ENCODE measurements at places on chromosomes 6 and 20.

- no peak for DNase-seq
Measured at GRCh38 chr6:87277123-87277522, 45.3 kb upstream of the SMIM8 start.

DNA sequence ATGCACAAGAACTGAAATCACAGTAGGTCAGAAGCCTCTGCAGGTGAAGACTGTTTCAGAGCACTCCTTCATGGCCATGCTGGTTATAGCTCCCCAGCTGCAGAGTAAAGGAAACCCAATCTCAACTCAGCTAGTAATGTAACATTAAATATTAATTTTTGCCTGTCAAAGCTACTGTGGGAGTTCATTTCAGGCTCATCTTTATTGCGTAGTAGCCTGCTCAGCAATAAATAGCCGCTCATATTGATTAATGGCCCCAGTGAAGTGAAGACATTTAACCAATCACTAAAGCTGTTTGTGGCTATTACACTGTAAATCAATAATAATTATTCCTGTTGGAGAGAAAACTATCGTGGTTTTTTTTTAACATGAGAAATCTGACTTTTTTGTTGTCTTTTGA, 101.7 kb downstream of the FRK start:
- DNase-seq: no peak

DNA sequence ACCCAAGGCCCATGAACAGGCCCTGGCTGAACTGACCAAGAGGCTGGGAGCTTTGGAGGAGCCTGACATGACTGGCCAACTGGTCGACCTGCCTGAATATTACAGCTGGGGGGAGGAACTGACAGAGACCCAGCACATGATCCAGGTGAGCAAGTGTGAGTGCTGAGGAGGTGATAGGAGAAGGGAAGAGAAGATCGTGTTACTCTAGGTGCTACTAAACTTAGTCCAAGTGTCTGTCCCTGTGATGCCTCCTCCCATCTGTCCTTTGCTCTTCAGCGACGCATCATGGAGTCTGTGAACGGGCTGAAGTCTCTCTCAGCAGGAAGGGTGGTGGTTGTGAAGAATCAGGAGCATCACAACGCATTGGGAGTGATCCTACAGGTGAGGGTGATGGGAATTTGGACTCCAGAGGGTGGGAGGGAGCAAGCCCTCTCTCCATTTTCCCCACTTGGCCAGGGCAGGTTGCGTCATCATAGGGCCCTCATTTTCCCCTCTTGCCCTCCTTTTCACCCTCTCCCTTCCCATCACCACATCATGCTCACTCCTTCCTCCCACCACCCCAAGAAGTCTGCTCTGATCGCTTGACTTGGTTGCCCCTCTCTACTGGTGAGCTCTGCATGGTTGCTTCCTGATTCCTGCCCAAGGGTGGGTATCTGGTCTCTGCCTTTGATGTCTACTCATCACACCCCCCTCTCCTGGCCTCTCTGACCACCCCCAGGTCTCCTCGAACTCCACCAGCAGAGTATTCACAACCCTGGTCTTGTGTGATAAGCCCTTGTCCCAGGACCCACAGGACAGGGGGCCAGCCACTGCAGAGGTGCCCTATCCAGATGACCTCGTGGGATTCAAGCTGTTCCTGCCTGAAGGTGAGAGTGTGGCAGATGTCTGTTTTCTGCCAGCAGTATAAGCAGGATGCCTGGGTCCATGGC, 4.7 kb downstream of the DXO start:
- DNase-seq: no peak

GRCh38 chr6:14440215-14440910, 322.8 kb downstream of the CD83 start:
- DNase-seq: no peak

GRCh38 chr6:144364208-144364720, 79.1 kb downstream of the UTRN start:
- no peak for DNase-seq

DNA sequence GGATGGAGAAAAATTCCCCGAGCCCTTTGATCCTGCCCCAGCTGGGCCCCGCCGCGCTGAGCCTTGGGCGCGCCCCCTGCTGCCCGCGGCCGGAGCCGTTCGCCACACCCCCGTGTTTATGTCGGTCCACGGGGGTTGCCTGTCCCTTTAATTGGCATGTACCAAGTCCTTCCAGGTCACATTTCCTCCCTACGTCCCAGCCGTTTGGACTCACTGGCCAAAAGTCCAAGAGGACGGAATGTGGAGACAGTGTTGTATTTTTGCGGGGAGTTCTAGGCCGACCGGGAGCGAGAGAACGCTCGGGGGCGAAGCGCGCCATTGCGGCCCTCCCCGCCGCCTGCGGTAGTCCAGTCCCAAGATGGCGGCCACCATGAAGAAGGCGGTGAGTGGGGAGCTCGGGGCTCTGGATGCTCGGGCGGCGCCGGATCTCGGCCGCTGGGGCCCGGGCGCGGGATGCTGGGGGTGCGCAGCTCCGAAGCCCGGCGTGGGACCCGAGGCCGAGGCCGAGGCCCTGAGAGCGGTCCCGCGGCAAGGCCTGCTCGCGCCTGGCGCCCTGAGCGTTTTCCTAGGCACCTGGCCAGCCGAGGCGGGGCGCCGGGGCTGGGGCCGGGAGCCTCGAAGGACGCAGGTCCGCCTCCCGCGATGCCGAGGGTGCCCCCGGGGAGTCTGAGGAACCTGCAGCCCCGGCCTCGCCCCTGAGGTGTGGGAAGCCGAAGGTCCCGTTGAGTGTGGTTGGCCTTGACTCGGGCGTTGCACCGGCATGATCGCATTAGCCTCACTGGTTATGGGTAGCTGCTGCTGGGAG, at the start of gene PFDN4:
PFDN4 (plus strand) TSS at position 345 of the 805 bp plus-strand sequence; CDS start at position 359, 14 bp downstream.
- DNase-seq: peak; percentile 77

DNA sequence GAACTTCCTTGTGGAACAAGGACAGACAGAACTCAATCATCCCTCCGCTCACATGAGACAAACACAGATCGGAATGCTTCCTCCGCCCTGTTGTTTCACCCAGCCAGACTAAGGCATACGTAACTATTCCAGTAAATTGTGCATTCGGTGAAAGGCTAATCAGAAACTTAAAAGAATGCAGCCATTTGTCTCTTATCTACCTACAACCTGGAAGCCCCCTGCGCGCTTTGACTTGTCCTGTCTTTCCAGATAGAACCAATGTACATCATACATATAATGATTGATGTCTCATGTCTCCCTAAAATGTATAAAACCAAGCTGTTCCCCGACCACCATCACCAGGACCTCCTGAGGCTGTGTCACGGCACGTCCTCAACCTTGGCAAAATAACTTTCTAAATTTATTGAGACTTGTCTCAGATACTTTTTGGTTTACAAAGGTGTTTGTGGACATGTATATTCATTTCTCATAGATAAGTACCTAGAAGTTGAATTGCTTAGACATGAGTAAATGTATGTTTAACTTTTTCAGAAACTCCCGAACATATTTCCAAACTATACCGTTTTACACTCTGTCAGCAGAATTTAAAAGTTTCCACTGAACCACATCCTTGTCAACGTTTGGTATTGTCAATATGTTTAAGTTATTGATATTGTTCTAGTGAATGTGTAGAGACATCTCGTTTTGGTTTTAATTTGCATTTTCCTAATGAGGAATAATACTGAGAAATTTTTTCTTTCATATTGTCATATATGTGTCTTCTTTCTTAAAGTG, 197.6 kb upstream of the THBS2 start:
- no peak for DNase-seq

DNA sequence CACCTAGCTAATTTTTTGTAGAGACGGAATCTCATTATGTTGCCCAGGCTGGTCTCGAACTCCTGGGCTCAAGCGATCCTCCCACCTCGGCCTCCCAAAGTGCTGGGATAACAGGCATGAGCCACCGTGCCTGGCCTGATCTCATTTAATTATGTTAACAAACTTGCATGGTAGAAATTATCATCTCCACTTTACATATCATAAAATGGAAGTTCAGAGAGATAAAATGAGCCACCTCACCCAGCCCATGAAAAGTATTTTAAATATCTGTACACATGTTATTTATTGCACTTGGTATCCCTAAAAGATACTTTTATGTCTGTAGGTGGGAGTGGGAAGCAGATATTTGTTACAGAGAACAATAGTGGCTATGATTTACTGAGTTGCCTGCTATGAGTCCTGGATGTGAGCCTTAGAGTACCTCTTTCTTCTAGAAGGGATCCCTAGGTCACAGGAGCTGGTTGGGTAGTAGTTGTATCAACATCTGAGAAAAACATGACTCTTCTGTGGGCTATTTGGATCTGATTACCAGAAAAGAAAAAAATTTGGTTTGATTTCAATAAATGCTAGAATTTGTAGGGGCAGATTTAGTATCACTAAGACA, 52.4 kb upstream of the EIF2S2 start:
- no peak for DNase-seq

- no peak for DNase-seq
Measured at GRCh38 chr6:170553534-170554012, 466 bp upstream of the PSMB1 start.

GRCh38 chr6:3841066-3841454, 8.1 kb upstream of the FAM50B start:
- DNase-seq: no peak

- no peak for DNase-seq
Measured at GRCh38 chr20:14919501-14920081, 582.2 kb upstream of the FLRT3 start.

GRCh38 chr20:35586751-35587425, 28.7 kb upstream of the SPAG4 start:
- no peak for DNase-seq

DNA sequence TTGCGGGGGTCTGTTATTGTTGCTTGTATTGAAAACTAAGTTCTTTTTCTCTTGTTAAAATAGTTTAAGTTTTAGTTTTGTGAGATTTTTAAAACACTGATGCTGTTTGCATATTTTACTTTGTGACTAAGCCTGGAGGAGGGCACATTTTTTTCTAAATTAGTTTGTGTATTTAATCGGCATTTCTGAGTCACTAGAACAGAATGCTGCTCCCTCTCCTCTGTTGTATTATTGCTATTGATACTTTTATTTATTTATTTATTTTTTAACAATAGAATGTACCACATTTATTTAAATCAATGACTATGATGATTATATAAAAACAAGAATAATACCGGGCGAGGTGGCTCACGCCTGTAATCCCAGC, 5.1 kb upstream of the FAM50B start:
- no peak for DNase-seq

DNA sequence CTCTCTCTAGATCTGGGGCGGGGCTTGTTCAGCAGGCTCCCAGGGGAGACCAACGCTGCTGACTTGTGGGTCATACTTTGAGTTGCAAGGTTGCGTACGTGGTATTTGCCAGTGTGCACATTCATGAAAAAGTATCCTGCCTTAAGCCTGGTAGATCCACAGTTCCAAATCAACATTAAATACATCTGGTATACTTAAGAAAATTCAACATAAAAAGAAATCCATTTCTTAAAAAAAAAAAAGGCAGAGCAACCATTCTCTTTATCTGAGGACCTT, 81.4 kb downstream of the SLC22A3 start:
- no peak for DNase-seq

GRCh38 chr6:161584621-161585340, 310.9 kb upstream of the AGPAT4 start:
- no peak for DNase-seq

DNA sequence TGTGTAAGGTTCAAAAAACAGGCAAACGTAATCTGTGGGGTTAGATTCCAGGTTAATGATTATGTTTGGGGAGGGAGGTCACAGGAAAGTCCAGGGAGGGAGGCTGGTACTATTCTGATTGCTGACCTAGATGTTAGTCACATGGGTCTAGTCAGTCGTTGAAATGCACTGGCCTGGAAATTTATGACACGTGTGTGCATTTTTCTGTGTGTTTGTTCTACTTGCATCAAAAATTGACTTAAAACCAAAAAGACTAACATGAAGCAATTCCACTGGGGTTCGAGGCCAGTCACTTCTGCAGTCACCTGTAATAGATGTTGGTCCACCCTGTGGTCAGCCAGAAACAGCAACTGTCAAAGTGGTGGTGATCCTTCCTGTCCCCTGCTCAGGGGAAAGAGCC, 104.2 kb upstream of the MLN start:
- DNase-seq: no peak

GRCh38 chr6:53066077-53066417, 843 bp downstream of the FBXO9 start:
- DNase-seq: peak; percentile 45

DNA sequence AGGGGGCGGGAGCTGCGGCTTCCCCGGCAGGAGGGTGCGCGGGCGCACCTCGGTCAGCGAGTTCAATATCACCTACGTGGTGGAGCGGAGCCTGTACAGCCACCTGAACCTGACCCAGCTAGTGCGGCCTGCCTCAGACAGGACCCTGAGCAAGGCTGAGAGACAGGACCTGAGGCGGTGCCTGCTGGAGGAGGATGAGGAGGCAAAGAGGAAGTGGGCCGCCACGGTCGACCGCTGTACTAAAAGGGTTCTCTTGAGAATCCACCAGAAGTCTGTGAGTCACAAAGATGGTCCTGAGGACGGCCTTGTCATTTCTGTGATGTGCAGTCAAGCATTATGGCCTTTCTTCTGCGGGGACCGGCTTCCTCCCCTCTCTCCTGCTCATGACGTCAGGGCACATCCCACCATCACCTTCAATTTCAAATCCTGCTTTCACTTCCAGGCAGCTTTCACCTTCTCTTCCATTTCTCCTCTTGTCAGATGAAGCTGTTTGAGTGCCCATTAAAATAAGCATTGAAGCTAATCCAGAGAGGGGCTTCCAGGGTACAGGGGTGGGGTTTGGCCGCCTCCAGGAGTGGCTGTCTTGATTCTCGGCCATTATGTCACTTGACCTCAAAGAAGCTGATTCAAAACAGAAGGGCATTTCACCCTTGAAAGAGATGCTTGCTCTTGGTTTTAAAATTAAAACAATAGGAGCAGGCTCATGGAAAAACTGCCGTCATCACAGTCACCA, 177.6 kb downstream of the SASH1 start:
- DNase-seq: no peak
